ENCODE measurements at places on chromosomes 6 and 20.

GRCh38 chr6:169094552-169094950 lies 159.1 kb downstream of the THBS2 start:
- no peak for DNase-seq

DNA sequence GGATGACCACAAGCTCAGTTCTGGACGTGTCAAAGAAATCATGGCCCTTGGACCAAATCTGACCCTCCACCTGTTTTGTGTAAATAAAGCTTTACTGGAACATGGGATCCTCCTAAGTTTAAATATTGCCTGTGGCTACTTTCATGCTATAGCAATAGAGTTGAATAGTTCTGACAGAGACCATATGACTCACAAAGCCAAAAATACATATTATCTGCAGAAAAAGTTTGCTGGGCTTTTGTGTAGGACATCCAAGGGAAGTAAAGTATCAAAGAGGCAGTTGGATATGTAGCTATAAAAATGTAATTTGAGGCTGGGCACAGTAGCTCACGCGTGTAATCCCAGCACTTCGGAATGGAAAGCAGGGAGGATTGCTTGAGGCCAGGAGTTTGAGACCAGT lies 78.9 kb downstream of the TOX2 start:
- DNase-seq = no peak

DNA sequence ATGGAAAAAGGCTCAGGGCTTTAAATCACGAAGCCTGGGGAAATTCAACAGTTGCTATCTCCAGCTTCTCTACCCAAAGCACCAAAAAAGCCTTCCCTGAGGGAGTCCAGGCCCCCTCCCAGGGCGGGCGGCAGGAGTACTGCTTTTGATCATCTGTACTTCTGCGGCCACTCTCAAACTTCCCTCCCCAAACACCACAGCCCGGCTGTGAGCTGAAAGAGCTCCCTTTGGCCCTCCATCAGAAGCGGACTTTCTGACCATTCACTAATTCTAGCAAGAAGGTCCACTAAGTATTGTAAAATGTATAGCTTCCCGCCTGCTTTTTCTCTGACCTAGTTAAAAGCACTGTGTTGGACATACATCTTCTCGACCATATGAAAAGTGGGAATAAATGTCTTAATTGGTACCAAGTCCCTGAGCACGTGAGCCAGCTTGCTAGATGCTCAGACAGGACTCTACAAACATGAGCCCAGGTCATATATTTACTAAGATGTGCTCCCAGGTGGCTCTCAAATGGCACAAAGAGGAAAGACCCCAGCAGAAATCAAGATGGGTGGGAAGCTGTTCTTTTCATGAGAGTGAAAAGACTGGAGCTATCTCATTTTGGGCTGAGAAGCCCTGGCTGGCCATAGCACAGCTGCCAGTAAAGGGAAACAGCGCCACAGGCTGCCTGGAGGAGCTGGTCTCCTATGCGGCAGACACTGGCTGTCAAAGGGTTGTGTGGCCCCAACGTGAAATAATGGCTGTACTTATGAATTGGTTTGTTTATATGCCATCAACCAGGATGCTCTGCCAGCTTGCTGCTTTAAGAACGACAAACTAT lies 58.6 kb downstream of the GFOD1 start:
- no peak for DNase-seq

- no peak for DNase-seq
These were observed 74.0 kb downstream of the IGF2R start for GRCh38 chr6:160042788-160043301.

- DNase-seq = no peak
These were observed 40.9 kb downstream of the TM9SF4 start for GRCh38 chr20:32150291-32150848.

Measured in right renal cortex interstitium (tissue), 3 donors.